ENCODE measurements at places on chromosomes 6 and 20. TPM values are rescaled to one million over a fixed set of nuclear protein-coding genes. Genes with fewer than 3 reads are reported as not detected.

Gene GSTA1
- total RNA-seq, result not detected

DNA sequence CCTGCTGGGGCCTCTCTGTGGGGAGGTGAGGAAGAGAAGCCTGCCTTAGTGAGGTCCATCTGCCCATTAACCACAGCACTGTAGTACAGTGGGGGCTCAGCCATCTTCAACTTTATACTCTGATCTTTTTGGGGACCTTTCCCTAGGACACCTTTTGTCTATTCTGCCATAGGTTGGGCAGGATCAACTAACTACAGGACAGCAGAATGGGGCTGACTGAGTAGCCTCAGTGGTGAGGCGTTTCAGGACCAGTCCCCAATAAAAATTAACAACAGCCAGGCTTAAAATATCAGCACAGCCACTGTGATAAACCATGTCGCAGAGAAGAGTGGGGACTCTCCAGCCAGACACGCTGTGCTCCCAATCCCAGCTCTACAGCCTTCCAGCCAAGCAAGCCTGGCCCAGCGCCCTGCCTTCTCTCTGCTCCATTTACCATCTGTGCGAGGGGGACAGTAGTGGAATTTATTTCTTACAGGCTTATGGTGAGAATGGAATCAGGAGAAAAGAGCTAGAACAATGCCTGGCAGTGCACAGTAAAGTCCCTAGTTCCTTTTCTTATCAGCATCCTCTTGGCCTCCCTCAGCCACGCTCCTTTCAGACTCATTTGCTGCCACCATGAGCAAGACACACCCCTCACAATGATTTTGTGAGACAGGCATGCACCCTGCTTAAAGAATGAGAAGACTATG is 75.5 kb downstream of the SLC22A23 start:
- H3K27me3 ChIP-seq, result no peaks in the 10 kb centered on the region
- no peaks in the 10 kb centered on the region for H3K36me3 ChIP-seq
- peak; percentile 38 for DNase-seq

GRCh38 chr6:43338243-43338642 is 29.6 kb upstream of the CRIP3 start:
- H3K4me3 ChIP-seq, result no peak overlapping the region
- no peak for DNase-seq
- H3K36me3 ChIP-seq, result no peaks in the 10 kb centered on the region
- no peaks in the 10 kb centered on the region for H3K27me3 ChIP-seq

Gene HLA-DRA
- total RNA-seq, result 110 TPM

DNA sequence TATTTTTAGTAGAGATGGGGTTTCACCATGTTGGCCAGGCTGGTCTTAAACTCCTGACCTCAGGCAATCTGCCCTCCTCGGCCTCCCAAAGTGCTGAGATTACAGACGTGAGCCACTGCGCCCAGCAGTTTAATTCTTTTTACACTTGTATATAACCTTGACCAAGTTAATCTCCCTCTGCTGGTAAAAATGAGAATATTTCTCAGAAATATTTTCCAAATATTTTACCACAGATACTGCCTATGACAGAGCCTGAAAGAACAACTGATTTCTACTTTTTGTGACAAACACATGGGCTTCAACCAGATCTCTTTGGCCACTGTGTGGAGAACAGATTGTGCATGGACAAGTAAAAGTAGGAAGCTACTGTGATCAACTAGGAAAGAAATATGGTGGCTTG is 21.2 kb upstream of the NHSL1 start:
- no peaks in the 10 kb centered on the region for H3K36me3 ChIP-seq
- no peak overlapping the region for H3K4me3 ChIP-seq
- DNase-seq, result no peak
- no peaks in the 10 kb centered on the region for H3K27me3 ChIP-seq
- no peaks in the 10 kb centered on the region for H3K4me1 ChIP-seq
- H3K27ac ChIP-seq, result no peak overlapping the region

GRCh38 chr6:169841251-169841650 is 89.8 kb downstream of the ERMARD start:
- no peaks in the 10 kb centered on the region for H3K4me1 ChIP-seq
- peaks cover 12% of the 10 kb centered on the region for H3K27me3 ChIP-seq
- H3K4me3 ChIP-seq, result no peak overlapping the region
- H3K27ac ChIP-seq, result no peak overlapping the region

GRCh38 chr6:34346175-34347119 is 46.0 kb downstream of the NUDT3 start:
- peaks cover 4% of the 10 kb centered on the region for H3K4me1 ChIP-seq
- no peaks in the 10 kb centered on the region for H3K27me3 ChIP-seq
- no peaks in the 10 kb centered on the region for H3K36me3 ChIP-seq

DNA sequence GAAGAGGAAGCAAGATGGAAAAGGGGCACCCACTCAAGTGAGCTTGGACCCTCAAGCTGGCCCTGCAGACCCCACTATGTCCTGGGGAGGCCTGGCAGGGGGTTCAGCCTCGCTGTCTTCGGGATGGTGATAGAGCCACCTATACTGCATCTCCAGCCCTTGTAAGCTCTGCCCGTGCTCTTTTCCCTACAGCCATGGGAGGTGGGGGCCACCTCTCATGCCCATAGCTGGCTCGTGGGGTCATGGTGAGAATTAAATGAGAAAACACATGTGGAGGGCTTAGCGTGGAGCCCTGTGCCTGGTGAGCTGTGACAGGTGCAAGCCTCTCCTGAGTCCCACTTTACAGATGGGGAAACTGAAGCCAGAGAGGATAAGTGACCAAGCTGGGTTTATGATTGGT is 27.7 kb downstream of the PCK1 start:
- H3K4me1 ChIP-seq, result no peaks in the 10 kb centered on the region
- H3K27ac ChIP-seq, result no peak overlapping the region
- no peak for DNase-seq
- peaks cover 33% of the 10 kb centered on the region for H3K27me3 ChIP-seq
- H3K36me3 ChIP-seq, result no peaks in the 10 kb centered on the region
- H3K4me3 ChIP-seq, result no peak overlapping the region

DNA sequence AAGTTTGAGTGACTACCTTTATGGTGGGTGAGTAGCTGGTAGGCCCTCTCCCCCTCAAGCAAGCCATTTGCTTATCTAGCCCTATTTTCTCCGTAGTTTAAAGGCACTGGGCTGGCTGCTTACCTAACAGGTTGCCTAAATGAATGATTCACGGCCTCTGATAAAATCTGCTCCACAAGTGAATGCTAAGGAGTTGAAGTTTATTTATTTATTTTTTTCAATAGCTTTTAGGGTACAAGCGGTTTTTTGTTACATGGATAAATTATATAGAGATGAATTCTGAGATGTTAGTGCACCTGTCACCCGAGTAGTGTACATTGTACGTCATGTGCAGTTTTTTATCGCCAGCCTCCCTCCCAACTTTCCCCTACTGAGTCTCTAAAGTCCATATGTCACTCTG is 8.3 kb upstream of the CDH26 start:
- H3K36me3 ChIP-seq, result no peaks in the 10 kb centered on the region
- no peak overlapping the region for H3K4me3 ChIP-seq
- DNase-seq, result no peak
- H3K27ac ChIP-seq, result no peak overlapping the region

Gene MAP7
- total RNA-seq, result 4.1 TPM

Gene NKAIN2
- total RNA-seq, result 0.97 TPM

DNA sequence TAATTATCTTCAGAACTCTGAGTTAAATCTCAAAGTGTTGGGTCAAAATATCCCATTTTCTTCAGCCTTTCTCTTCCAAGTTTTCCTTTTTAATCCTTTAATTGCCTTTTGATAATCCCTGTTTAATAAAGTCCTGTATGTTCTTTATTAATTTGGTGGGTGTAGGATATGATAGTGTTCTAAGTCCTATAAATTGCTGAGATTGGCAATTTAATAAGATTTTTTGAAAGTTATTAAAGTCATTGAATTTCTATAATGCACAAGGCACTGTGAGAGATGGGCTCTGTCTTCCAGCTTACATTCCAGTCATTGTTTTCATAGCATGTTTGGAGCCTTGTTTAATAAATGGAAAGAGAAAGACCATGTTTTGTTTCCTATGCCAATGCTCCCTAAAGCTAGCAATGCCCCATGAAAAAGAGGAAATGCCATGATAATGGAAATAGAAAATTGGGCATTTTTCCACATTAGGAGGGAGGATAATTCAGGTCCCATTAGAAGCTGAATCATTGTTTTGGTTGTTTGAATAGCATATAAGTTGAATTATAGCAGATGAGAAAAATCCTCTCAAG is 404.8 kb downstream of the CD109 start:
- no peaks in the 10 kb centered on the region for H3K36me3 ChIP-seq
- no peak overlapping the region for H3K27ac ChIP-seq
- H3K4me3 ChIP-seq, result no peak overlapping the region
- DNase-seq, result no peak
- no peaks in the 10 kb centered on the region for H3K27me3 ChIP-seq

GRCh38 chr6:44224965-44225305 is 1.5 kb downstream of the SLC29A1 start:
- no peak for DNase-seq
- H3K4me3 ChIP-seq, result no peak overlapping the region
- peak overlapping the region; percentile 95 for H3K27ac ChIP-seq
- no peaks in the 10 kb centered on the region for H3K36me3 ChIP-seq

DNA sequence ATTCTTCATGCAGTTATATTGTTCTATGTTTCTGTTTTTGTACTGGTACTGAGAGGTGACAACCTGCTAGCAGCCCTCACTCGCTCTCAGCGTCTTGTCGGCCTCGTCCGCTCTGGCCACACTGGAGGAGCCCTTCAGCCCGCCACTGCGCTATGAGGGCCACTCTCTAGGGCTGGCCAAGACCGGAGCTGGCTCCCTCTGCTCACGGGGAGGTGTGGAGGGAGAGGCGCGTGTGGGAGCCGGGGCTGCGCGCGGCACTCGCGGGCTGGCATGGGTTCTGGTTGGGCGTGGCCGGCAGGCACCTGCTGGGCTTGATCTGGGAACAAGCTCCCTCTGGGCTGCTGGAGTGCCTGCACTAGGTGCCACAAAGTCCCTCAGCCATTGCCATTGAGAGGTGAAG is 1323.8 kb upstream of the EYS start:
- no peak overlapping the region for H3K27ac ChIP-seq
- H3K27me3 ChIP-seq, result no peaks in the 10 kb centered on the region
- no peak for DNase-seq
- no peak overlapping the region for H3K4me3 ChIP-seq

Gene RNF217
- 20.7 TPM for total RNA-seq

DNA sequence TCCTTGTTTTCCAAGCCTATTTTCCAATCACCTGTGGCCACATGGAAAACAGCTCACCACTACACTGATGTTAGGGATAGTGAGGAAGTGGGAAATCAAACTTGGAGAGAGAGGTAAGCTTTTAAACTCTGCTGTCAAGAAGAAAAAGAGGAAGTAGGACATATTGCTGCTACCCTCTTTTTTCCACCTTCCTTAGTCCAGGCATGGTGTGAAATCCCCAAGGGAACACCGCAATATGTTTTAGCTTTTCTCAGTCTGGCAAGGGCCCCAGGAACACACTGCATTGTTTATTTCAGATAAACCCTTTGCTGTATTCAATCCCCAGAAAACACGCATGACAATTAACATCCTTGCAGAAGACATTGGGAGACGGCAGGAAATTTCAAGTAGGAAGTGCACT is 61.3 kb downstream of the HS3ST5 start:
- no peaks in the 10 kb centered on the region for H3K27me3 ChIP-seq
- H3K27ac ChIP-seq, result no peak overlapping the region
- no peaks in the 10 kb centered on the region for H3K36me3 ChIP-seq
- DNase-seq, result no peak
- H3K4me3 ChIP-seq, result no peak overlapping the region

DNA sequence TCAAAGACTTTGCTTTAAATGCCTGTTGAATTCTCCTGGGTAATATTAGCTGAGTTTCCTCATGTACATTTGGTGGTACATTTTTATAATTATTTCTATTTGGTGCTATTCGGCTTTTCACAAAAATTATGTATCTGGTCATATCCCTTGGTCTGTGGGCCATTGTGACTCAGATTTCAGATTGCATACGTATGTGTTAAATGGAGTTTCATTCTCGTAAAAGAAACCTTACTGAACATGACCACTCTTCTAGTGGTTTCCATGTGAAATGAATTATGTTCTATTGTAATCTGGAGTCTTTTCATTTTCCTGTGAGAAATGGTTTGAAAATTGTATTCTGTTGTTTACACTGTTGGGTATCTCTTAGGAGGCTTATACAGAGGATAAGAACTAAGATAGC is 386.2 kb upstream of the FLRT3 start:
- DNase-seq, result no peak
- H3K36me3 ChIP-seq, result no peaks in the 10 kb centered on the region
- no peak overlapping the region for H3K4me3 ChIP-seq

- H3K36me3 ChIP-seq, result no peaks in the 10 kb centered on the region
- H3K4me3 ChIP-seq, result peak overlapping the region; percentile 72
- DNase-seq, result no peak
- H3K27ac ChIP-seq, result peak overlapping the region; percentile 93
These were observed 84.0 kb downstream of the HFE start for GRCh38 chr6:26170951-26171841.

DNA sequence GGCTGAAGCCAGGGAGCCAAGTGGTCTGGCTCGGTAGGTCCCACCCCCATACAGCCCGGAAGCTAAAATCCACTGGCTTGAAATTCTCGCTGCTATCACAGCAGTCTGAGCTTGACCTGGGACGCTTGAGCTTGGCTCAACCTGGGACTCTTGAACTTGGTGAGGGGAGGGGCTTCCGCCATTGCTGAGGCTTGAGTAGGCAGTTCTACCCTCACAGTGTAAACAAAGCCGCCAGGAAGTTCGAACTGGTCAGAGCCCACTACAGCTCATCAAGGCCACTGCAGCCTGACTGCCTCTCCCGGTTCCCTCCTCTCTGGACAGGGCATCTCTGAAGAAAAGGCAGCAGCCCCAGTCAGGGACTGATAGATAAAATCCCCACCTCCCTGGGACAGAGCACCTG is 1337.7 kb downstream of the HACE1 start:
- no peaks in the 10 kb centered on the region for H3K36me3 ChIP-seq
- H3K4me3 ChIP-seq, result no peak overlapping the region
- no peak overlapping the region for H3K27ac ChIP-seq

GRCh38 chr6:16090452-16090851 is 38.4 kb upstream of the MYLIP start:
- no peaks in the 10 kb centered on the region for H3K36me3 ChIP-seq
- no peak overlapping the region for H3K4me3 ChIP-seq
- H3K4me1 ChIP-seq, result no peaks in the 10 kb centered on the region

Gene PRKN
- total RNA-seq, result 27.5 TPM

Gene PRIM2
- total RNA-seq, result 4.7 TPM

GRCh38 chr6:89745716-89746115 is 73.9 kb downstream of the MDN1 start:
- DNase-seq, result no peak
- H3K4me1 ChIP-seq, result no peaks in the 10 kb centered on the region
- no peak overlapping the region for H3K4me3 ChIP-seq
- no peak overlapping the region for H3K27ac ChIP-seq

DNA sequence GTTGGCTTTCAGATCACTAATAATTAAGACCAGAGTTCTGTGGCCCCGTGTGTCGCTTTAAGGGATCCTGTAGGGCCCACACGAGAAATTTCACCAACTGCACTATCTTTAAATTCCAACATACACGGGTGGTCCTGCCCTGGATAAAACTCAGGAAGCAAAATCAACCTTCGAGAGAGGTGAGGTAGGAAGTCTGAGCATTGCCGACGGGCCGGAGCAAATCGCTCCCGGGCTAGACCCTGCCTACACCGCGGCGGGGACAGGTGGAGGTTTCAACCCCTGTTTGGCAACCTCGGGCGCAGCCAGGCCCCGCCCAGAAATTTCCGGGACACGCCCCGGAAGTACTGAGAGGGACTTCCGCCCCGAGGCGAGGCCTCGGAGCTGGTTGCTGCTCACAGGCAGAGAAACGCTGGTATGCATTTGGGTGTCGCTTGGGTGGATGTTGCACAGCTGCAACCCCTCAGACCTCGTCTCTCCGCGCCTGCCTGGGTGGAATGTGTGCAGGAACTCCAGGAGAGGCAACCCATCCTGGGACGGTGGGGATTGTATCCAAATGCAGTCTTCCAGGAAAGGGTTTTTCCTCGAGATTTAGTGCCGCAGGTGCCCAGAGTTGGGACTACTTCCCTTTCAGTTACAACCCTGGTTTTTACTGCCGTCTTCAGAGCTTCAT is 19.9 kb downstream of the ZKSCAN8 start:
- no peaks in the 10 kb centered on the region for H3K36me3 ChIP-seq
- peak; percentile 52 for DNase-seq
- H3K4me1 ChIP-seq, result peaks cover 10% of the 10 kb centered on the region

Gene DOK5
- total RNA-seq, result 21.1 TPM

Data from heart right ventricle (tissue), 16 donors.